CD4-positive, alpha-beta T cell treated with Interleukin-17A for 4 hours (primary cell): ENCODE measurements at places on chromosomes 4 and X.

- DNase-seq: no peak
These were observed 211.1 kb upstream of the NUDT6 start for GRCh38 chr4:123133397-123134050.

DNA sequence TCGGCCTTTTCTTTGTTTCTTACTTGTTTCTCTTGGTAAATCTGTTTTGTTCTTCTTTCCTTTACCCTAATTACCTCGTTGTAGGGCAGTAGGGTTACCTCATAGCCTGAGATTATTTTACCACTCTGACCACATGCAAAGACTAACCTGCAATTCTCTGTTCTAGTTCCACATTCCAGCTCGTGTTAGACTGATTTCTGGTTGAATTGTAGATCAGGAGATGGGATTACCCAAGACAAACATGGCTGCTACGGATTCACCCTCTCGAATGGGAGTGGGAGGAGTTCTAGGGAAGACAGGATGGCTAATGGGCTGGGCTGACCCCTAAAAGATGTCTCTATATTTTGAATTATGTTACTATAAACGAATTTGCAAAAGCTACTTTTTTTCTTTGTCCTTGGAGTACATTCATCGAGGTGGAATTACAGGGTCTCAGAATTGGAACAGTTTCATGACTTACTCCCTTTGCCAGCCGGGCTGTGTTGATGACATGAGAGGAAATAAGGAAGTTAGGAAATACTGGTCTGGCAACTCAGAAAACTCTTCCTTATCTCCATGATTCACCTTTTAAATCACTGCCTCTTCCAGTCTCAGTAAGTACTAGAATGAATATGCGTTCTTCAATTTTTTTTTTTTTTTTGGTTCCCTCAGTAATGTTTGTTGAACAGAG lies 36.7 kb upstream of the FBXW7 start:
- DNase-seq: no peak

- DNase-seq: no peak
These were observed 13.7 kb downstream of the RASSF6 start for GRCh38 chr4:73606465-73606974.

- DNase-seq: no peak
These were observed 6.0 kb downstream of the PTPN13 start for GRCh38 chr4:86600007-86600653.

DNA sequence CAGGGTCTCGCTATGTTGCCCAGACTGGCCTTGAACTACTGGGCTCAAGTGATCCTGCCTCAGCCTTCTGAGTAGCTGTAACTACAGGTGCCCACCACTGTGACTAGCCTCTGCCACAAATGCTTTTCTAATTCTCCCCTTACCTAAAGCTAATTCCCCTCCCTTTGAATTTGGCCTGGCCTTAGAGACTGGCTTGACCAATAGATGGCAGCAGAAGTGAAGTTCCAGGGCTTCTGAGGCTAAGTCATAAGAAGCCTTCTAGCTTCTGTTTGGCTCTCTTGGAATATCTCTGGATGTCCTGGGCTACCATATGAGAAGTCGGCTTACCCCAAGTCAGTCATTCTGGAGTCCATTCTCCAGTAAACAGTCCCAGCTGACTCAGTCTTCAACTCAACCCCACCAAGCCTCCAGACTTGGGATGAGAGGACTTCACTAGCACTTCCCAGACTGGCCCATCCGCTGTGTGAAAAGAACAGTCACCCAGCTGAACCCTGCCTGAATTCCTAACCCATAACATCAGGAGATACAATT lies 61.0 kb downstream of the HPRT1 start:
- no peak for DNase-seq

- no peak for DNase-seq
These were observed 14.4 kb downstream of the VGLL1 start for GRCh38 chrX:136546371-136546781.

DNA sequence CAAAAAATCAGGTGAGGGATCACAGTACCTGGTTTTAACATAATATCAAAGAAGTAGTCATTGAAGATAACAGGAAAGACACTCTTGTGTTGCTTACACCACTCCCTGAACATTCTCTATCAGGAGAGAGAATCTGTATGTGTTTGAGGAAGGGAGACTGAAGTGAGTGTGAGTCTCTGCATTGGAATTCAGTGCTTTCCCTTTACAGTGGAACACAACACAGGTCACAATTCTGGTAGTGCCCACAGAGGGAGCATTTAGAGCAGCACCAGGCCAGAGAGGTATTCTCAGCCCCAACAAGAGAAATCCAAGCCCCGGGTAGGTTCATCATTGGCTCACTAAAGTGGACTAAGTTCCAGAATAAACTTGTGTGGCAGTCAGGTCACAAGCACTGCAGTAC lies 64.7 kb upstream of the UBQLN2 start:
- no peak for DNase-seq

DNA sequence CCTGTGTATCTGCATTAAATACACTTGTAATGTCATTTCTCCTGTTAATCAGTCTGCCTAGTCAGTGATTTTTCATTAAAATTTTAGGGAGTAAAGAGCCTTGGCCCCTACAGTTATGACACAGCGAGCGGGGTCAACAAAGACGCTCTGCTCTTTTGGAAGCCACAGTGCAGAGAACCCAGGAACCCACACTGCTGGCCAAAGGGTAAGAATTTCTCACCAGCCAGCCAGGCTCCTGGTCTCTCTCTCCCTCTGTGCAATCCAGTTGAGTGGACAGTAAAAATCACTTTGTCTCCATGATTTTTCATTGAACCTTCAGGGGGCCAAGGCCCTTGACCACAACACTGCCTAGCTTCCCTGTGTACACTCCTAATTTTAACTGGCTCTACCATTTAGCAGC lies 52.8 kb downstream of the NLGN4X start:
- DNase-seq: no peak

DNA sequence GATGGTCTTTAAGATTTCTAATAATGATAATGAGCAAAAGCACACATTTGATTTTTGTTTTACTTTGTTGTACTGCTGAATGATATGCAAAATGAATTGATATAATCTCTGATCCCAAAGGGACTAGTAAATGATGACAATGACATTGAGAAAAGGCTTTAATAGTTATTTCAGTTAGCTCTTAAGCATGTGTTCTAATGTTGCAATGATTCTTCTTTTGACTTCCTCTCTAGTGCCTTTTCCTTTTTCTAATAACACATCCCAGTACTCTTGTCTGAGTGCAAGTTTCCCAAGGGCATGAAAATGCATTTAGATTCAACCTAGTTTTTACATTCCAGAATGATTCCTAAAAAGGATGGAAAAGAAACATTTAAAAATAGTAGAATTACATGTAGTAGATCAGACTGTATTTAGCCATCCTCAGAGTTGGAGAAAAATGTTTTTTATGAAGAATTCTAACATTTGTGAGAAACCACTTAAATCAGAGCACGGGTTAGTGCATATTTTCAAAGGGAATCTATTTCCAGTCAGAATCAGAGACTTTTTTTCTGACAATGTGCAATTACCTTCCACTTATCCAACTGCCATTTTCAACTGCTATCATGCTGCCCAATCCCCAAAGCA lies 508.8 kb downstream of the C4orf33 start:
- no peak for DNase-seq

- DNase-seq: no peak
These were observed 61.6 kb downstream of the GASK1B start for GRCh38 chr4:158111241-158111640.

- no peak for DNase-seq
These were observed 179.4 kb downstream of the QDPR start for GRCh38 chr4:17332478-17332877.

GRCh38 chr4:25484243-25484721 lies 107.2 kb downstream of the ANAPC4 start:
- no peak for DNase-seq

DNA sequence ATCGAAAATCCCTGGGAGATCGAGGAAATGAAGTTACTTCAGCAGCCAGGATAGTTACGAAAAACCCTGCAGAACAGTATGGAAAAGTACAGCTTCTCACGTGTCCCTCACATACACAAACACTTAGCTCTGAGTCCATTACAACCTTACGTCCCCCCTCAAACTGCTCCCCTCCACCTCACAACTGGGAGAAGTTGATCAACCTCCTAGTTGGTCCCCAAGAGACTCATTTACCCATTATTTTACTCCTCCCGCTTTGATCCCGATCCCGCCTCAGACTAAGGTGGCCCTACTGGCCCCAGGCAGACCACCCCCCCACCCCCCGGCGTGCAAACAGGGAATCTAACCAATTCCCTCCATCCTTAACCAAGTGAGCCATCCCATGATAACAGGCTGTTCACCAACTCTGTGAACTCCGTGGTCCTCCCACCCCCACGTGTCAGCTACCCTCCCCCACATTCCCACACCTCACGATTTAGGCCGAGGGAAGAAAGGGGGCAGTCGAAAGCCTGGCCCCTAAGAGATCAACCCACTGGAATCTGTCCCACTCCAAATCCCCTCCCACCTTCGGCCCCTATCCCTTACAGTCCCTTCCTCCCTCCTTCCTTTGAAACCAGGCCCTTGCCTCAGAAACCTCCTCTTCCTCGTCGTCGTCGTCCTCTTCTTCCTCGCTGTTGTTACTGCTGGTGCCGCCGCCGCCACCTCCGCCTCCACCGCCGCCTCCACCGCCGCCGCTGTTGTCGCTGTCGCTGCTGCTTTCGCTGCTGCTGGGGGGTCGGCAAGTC lies 755 bp downstream of the ANKRD17 start:
- DNase-seq: no peak

DNA sequence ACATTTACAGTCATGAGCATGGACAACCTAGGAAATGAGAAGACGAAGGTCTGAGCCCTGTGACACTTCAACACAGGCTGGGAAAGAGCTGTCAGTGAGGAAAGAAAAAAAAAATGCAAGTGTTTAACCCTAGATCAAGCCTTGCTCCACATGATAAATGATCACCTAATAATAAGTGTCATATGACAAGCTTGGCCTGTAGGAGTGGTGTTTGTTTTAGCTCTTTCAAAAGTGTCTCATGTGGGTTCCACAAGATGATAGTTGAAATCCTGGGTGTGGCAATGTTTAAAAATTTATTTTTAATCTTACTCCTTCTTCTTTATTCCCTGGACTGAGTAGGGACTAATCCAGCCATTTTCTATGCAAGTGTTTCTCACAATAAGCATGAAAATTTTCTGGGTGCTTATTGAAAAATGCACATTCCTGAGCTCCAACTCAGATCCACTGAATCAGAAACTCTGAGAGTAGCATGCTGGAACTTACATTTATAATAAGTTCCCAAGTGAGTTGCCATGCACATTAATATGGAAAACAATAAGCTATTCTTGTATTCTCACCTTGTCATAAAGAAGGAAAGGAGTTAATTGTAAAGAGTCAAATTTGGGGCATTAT lies 138.3 kb downstream of the AREG start:
- no peak for DNase-seq

DNA sequence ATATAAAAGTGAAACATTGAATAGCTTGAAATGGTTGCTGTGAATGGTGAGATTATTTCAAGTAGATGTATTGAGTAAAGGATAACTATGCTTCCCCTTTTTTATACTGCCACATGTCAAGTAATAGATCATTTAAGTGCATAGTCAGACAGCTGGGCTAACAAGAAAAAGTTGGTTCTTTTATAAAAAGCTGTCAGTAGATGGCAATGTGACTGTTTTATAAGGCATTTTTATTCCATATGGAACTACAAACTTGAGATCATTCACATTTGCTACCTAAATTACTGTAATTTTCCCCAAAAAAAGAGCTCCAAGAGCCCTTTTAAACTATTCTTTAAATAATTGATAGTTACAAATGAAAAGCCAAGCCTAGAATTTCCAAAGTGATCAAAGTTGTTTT lies 831.0 kb downstream of the C4orf33 start:
- no peak for DNase-seq

- no peak for DNase-seq
These were observed 1.3 kb downstream of the GAR1 start for GRCh38 chr4:109816894-109817293.

GRCh38 chr4:152499344-152499743 lies 36.5 kb downstream of the FBXW7 start:
- DNase-seq: no peak

DNA sequence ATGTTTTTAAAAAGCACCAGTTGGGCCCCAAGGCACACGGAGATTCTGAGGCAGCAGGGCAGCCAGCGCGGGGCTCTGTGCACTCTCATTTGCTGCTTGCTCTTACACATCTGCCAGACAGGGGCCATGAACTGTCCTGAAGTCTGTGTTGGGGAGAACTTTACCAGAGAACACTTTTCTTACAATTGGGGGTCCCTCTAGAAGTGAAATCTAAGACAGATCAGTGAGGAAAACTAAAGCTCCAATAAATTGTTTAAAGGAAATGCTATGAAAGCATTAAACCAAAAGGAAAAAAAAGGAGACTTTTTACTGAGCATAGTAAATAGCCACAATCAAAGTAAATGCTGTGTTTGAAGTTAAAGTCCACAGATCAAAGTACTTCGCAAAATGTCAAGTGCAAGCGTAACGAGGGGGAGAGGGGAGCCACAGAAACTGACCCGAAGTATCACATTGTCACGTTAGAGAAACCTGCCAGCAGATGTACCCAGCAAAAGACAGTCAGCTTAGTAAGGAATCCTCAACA lies 37.8 kb downstream of the SORBS2 start:
- DNase-seq: no peak

- DNase-seq: no peak
These were observed 15.6 kb upstream of the MAGEA8 start for GRCh38 chrX:149865390-149865789.

DNA sequence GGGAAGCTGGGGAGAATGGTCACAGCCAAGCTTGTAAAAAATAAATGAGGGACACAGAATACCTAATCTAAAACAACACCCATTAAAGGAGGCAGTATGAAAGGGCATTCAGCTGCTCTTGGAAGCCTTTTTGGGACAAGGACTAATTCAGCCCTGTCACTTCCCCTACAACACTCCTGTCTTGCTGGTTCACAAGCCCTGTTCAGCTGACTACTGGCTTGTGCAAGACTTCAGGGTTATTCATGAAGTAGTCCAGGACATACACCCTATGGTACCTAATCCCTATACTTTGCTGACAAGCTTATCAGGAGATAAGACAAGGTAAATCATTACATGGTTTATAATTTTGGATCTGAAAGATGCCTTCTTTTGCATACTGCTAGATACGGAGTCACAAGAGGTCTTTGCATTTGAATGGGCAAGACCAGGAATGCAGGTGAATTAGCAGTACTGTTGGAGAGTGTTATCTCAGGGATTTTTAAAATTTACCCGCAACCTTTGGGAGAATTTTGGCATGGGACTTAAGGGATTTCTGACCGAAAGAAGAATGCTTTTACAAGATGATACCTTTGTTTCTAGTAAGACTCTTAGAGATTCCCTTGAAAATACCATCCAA lies 103.2 kb upstream of the LANCL3 start:
- DNase-seq: no peak

DNA sequence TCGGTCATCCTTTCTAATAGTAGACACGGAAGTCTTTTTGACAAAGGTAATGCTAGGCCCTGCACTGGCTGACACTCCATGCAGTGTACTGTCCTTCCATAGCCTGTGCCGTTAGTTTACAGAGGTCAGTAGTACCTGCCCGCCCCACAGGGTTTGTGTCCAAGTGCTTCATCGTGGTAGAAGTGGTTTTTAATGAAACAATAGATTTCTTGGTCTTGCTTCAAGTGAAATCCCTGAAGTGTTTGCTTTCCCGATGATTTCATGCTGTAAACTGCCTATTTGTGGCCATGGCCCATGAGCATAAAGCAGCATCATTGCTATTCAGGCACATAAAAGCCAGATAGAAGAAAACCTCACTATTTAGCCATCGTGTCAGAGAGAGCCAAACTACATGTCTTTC lies 139.3 kb downstream of the GPR143 start:
- DNase-seq: no peak
